ENCODE measurements at places on chromosomes 5 and 9. TPM values are rescaled to one million over a fixed set of nuclear protein-coding genes. Genes with fewer than 3 reads are reported as not detected.

ZNF883 gene
- total RNA-seq, result 0.94 TPM

F12 gene
- 22.9 TPM for total RNA-seq

AP3B1 gene
- total RNA-seq, result 33.4 TPM

MARCOL gene
- not detected for total RNA-seq

MTMR12 gene
- total RNA-seq, result 17.6 TPM

CD74 gene
- total RNA-seq, result not detected

DOCK8 gene
- total RNA-seq, result 0.29 TPM

ADAMTSL2 gene
- not detected for total RNA-seq
